ENCODE measurements at places on chromosomes 6 and 20. TPM values are rescaled to one million over a fixed set of nuclear protein-coding genes. Genes with fewer than 3 reads are reported as not detected.

DNA sequence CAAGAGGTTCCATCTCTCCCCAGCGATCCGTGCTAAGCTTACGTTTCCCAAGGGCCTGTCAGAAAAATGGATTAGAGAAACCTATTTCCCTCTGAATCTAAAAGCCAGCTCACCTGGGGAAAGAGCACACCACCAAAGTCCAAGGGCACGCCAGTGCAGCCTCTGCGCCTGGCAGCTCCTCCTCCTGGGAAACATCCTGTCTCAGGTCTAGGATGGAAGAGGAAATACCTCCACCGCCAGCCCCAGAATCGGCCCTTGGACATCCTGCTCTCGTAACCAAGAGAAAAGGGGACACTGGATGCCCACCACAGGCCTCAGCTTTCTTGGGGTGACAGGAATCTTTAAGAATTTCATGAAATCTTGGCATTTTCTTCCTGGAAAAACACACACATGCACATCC lies 18.7 kb downstream of the RAMACL start:
- DNase-seq, result no peak

GRCh38 chr6:163127587-163127986 lies 286.9 kb upstream of the QKI start:
- DNase-seq, result no peak

DNA sequence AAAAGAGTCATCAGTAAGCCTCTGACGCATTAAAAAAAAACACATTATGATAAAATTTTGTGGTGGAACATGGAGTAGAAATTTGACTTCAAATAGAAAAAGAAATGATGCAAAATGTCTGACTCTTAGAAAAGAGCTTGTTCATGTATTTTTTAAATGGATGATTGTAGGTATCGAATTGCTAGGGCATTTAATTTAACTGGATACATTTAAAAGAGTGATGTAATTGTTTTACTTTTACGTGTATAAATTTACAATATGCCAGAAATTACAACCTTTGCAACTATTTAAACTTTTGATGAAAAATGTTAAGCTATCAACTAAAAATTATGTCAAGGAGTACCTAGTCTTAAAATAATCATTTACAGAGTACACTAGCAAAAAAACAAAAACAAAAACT lies 4.5 kb upstream of the SDC4 start:
- no peak for DNase-seq

- no peak for DNase-seq
These were observed 28.5 kb upstream of the CITED2 start for GRCh38 chr6:139402876-139403386.

DNA sequence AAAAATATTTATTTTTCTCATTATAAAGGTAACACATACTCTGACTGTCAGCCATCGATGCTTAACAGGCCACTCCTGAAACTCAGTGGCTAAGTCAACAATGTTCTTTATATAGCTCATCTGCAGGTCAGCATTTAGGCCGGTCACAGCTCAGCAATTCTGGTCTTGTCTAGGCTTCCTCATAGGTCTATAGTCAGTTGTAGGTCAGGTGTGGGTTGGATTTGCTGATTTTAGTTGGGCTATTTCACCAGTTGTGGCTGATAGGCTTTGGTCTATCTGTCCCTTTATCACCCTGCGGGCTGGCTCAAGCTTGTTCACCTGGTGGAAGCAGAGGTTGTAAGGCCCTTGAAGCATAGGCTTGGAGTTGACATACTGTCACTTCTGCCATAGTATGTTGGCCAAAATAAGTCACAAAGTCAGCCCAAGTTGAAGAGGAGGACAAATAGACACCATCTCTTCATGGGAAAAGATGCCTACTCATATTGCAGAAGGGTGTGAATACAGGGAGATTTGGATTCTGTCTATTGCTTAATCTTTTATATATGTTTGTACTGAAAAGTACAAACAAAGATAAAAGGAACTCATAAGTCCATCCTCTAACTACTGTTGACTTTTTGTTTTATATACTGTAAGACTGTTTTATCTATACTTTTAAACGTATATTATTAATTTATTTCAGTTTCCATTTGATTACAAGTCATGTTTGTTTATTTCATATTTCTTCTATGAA lies 75.0 kb downstream of the BCKDHB start:
- no peak for DNase-seq

DNA sequence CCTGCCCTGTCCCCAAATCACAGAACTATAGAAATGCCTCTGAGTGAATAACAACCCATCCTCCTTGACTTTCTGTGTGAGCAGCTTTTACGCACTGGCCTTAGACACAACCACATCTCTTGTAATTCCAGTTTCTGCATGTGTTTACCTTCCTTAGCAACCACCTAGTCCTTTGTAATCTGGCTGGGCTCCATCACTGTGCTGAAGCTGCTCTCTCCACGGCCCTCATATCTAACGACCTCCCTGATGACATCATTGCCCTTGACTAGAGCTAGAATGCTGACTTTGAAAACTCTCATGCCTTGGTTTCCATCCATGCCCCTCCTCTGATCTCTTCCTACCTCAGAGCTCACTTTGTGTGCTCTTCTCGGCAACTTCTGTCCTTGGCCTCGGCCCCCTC lies 30.5 kb upstream of the GLP1R start:
- no peak for DNase-seq

DNA sequence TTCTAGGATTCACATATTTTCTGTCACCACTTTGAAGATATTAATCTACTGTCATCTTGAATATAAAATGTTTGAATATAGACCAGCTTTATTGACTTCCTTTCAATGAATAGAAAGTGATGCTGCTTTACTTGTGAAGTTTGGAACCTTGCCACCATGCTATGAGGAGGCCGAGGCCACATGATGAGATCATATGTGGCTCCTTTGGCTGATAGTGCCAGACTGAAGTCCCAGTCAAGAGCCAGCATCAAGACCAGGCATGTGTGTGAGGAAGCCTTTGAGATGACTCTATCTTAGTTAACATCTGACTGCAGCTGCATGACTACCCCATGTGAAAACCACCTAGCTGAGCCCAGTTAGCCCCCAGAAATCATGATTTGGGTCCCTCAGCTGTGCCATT lies 169.5 kb downstream of the OTOR start:
- no peak for DNase-seq

DNA sequence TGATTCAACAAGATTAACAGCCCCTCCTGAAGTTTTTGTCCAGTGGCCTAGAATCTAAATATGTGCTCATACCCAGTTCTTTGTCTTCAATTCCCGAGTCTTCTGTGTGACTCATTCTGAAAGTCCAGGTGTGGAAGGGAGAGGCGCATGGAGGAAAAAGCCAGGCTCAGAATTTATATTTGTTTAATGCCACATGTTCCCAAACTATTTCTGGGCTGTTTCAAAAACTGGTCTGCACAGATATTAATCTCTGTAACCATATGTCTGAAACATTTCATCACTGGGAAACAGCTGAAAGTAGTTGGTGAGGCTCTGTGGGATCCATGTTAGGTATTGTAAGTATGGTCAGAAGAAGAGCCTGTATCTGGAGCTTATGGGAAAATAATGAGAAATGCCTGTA lies 266.0 kb downstream of the PAX1 start:
- no peak for DNase-seq

GRCh38 chr20:51566594-51566993 lies 24.1 kb upstream of the NFATC2 start:
- no peak for DNase-seq

DNA sequence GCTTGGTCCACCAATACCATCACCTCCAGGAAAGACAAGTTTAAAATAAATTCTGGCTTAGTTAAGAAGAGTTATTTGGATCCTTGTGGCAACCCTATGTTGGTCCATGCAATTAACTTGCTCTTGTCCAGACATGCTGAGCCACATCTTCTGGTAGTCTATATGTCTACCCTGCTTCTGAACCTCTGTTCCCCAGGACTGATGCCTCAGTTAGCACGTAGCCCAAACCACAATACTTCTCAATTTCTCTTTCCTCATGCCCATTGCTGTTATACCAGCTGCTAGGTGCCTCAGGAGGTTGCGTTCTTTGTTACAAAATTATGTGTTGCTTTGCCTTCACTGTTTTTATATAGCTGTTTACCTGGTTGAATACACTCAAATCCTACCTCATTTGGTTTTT lies 116.4 kb upstream of the KCNQ5 start:
- DNase-seq, result no peak

DNA sequence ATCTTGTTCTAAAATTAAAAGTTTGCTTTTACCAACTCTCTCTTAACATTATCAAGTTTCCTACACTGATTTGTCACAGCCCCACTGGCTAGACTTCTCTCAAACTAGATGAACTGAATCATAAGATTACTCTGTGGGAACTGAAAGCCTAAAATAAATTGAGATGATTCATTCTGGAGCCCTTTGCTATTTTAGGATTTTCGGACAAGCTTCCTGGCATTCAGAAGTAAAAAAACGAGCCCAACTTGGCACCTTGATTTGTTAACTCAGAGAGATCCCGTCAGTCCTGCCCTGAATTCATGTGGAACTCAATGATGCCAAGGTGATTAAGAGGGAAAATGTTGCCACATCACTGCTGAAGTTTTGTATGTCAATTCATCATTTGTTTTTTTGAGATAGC lies 122.0 kb upstream of the NRSN1 start:
- DNase-seq, result no peak

DNA sequence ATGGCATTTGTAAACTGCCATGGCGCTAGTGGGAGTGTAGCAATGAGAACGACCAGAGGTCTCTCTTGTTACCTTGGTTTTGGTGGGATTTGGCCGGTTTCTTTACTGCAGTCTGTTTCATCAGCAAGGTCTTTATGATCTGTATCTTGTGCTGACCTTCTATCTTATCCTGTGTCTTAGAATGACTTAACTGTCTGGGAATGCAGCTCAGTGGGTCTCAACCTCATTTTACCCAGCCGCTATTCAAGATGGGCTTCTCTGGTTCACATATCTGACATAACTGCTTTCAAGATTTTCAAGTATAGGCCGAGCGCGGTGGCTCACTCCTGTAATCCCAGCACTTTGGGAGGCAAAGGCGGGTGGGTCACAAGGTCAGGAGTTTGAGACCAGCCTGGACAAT lies 1.9 kb upstream of the SFT2D1 start:
- DNase-seq, result no peak

- no peak for DNase-seq
These were observed 13.0 kb downstream of the ZHX3 start for GRCh38 chr20:41304424-41305079.

GRCh38 chr6:42973926-42974325 lies 5.1 kb downstream of the PEX6 start:
- DNase-seq, result no peak

DNA sequence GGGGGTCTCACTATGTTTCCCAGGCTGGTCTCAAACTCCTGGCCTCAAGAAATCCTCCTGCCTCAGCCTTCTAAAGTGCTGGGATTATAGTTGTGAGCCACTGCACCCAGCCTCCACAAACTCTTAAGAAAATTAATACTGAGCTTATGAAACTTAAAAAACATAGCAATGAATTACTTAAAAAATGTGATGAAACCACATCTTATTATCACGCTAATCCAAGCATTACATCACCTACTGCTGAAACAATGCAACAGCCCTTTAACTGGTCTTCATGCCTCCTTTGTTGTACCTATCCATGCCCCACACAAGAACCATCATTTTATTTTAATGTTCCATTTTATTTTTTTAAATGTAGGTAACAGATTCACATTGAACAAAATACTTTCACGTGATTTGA lies 24.9 kb downstream of the SESN1 start:
- DNase-seq, result no peak

BTNL2 gene
- total RNA-seq, result not detected

PPP1R3G gene
- 13.9 TPM for total RNA-seq

TNFRSF6B gene
- 0.64 TPM for total RNA-seq

All from left ventricle myocardium superior (tissue), 1 donor.